ENCODE measurements at places on chromosomes 6 and 20. TPM values are rescaled to one million over a fixed set of nuclear protein-coding genes. Genes with fewer than 3 reads are reported as not detected.

- H3K36me3 ChIP-seq: peaks cover 56% of the 10 kb centered on the region
- no peak overlapping the region for H3K4me3 ChIP-seq
- DNase-seq: no peak
- H3K4me1 ChIP-seq: peaks cover 53% of the 10 kb centered on the region
- no peaks in the 10 kb centered on the region for H3K27me3 ChIP-seq
Observed at GRCh38 chr6:11212664-11213063, 19.8 kb downstream of the NEDD9 start.

- no peaks in the 10 kb centered on the region for H3K27me3 ChIP-seq
- peak overlapping the region; percentile 60 for H3K27ac ChIP-seq
- peak overlapping the region; percentile 53 for H3K4me3 ChIP-seq
- H3K4me1 ChIP-seq: peaks cover 20% of the 10 kb centered on the region
Observed at GRCh38 chr6:41027799-41028560, 11.0 kb downstream of the UNC5CL start.

Gene SPATS1
- not detected for total RNA-seq

DNA sequence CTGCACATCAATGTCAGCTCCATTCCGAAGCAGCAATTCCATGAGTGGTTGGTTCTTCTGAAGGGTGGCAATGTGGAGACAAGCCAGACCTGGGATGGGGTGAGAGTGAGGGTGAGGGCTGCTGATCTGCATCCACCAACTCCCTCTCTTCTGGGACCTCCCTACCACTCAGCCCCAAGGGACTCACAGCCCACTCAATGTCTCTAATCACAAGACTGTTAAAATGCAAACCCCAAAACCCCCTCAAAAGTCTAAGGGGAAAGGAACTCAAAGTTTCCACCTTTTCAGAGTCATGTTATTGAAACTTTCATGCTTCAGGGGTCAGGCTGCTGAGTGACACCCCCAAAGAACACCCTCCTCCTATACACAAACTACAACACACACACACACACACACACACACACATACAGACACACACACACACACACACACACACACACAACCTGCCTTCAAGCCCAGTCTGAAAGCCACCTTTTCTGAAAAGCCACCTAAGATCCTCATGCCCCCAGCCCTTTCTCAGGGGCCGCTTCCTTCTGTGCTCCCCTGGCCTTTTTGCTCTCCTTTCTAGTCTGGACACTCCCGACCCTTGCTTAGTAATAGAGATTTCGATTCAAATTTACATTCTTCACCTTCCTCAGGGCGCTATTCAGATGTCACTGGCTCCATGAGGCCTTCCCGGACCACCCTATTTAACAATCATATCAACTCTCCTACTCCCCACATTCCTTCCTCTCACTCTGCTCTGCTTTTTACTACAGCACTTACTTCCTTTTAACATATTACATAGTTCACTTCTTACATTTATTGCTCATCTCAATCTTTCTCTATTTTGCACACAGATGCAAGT is 3.3 kb upstream of the SLC35B2 start:
- peaks cover 23% of the 10 kb centered on the region for H3K36me3 ChIP-seq
- peaks cover 62% of the 10 kb centered on the region for H3K4me1 ChIP-seq
- no peaks in the 10 kb centered on the region for H3K27me3 ChIP-seq
- peak overlapping the region; percentile 34 for H3K27ac ChIP-seq

Gene MYCT1
- 0.55 TPM for total RNA-seq

GRCh38 chr6:11710311-11710761 is 68.3 kb downstream of the ADTRP start:
- H3K27me3 ChIP-seq: no peaks in the 10 kb centered on the region
- DNase-seq: peak; percentile 69
- no peak overlapping the region for H3K27ac ChIP-seq
- no peaks in the 10 kb centered on the region for H3K4me1 ChIP-seq

DNA sequence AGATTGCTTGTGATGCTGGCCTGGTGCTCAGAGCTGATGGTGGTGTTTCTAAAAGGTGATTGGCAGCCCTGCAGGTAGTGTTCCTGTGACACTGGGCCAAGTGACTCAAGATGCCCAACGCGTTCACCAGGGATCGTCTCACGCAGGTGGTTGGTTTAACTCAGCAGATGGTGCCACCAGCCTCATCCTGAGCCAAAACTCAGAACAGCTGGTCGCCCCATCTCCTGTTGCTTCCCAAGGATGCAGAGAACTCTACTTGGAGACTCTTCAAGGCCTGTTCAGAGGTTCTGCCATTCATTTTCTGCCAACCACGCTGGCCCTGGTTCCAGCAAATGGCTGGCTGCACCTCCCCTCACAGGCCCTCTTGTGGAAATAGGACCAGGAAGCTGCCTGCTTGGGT is 394.4 kb downstream of the CDH26 start:
- H3K36me3 ChIP-seq: no peaks in the 10 kb centered on the region
- H3K27me3 ChIP-seq: no peaks in the 10 kb centered on the region
- DNase-seq: no peak
- H3K4me3 ChIP-seq: no peak overlapping the region
